ENCODE measurements at places on chromosomes 12 and 14.

- DNase-seq: no peak
Observed at GRCh38 chr12:109930028-109930800, 30.1 kb downstream of the TCHP start.

- DNase-seq: no peak
Observed at GRCh38 chr12:32249777-32250176, 143.1 kb downstream of the BICD1 start.

- no peak for DNase-seq
Observed at GRCh38 chr12:123055281-123055766, 74.8 kb downstream of the ARL6IP4 start.

- DNase-seq: no peak
Observed at GRCh38 chr14:29649170-29649569, 278.5 kb downstream of the PRKD1 start.

GRCh38 chr12:22481547-22482104 is 62.7 kb downstream of the C2CD5 start:
- DNase-seq: no peak

DNA sequence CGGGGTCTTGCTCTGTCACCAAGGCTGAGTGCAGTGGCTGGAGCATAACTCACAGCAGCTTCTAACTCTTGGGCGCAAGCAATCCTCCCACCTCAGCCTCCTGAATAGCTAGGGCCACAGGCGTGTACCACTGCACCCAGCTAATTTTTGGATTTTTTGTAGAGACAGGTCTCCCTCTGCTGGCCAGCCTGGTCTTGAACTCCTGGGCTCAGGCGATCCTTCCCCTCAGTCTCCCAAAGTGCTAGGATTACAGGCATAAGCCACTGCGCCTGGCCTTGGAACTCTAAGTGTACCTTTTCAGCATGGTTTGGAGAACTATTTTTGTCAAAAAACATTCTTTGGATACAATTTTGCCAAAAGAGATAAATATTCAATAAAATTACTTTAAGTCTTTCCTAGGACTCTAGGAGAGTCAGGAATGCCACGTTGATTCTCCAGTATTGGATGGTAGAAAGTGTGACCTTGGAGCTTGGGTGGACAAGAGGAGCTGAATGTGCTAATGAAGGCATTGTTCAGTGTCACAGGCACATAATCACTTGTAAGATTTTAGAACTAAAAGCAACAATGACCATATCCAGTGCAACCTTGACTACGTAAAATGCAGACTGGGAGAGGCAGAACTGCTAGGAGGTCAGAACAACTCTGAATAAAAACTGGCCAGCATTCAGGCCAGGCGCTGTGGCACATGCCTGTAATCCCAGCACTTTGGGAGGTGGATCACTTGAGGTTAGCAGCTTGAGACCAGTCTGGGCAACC is 2.8 kb downstream of the SRSF9 start:
- DNase-seq: no peak

GRCh38 chr12:107801150-107801549 is 26.6 kb downstream of the ASCL4 start:
- no peak for DNase-seq

- DNase-seq: no peak
Observed at GRCh38 chr12:115973066-115973465, 304.4 kb downstream of the MED13L start.

DNA sequence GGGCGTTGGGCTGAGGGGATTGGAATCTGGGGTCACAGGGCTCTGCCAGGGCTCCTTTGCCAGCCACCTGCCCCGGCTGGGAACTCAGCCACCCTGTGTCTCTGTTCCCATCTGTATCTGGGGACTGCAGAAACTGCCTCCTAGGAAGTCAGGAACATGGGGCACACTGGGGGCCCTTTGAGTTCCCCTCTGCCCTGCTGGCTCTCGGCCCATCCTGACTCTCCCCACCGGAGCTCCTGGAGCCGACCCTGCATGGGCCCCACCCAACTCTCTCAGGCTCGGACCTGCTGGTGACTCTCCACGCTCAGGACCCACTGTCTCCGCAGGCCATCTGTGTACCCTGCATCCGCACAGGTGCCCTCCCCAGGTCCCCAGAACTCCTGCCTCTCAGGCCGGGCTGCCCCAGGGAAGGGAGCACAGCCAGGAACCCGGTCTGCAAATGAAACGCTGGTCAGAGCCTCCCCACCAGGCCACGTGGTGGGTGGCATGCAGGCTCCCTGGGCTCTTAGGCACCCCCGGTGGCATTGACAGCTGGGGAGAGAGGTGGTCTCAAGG is 82.8 kb downstream of the KIF26A start:
- DNase-seq: no peak

GRCh38 chr12:113766879-113767878 is 198.9 kb downstream of the RBM19 start:
- DNase-seq: peak; percentile 91

GRCh38 chr12:131442337-131442918 is 268.5 kb upstream of the SFSWAP start:
- no peak for DNase-seq

GRCh38 chr12:45613296-45613695 is 116.2 kb upstream of the ARID2 start:
- DNase-seq: no peak

- peak; percentile 95 for DNase-seq
Observed at GRCh38 chr12:1804545-1805332, 15.6 kb upstream of the LRTM2 start.

DNA sequence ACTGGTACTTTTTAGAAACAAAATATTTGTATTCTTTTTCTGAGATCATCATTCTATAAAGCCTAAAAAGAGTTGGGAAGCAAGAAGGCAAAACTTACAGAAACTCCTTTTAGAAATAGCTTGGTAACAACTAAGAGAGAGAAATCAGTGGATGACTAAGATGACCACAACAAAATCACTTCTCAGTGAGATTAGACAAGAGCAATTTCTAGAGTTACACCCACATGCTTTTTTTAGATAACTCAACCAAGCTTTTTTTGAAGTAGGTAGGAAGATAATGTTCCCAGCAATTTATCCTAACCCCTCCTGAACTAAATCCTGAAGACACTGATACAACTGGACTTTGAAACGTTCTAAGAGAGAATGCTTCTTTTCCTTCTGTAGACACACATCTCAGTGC is 576.4 kb downstream of the SLC6A15 start:
- no peak for DNase-seq

DNA sequence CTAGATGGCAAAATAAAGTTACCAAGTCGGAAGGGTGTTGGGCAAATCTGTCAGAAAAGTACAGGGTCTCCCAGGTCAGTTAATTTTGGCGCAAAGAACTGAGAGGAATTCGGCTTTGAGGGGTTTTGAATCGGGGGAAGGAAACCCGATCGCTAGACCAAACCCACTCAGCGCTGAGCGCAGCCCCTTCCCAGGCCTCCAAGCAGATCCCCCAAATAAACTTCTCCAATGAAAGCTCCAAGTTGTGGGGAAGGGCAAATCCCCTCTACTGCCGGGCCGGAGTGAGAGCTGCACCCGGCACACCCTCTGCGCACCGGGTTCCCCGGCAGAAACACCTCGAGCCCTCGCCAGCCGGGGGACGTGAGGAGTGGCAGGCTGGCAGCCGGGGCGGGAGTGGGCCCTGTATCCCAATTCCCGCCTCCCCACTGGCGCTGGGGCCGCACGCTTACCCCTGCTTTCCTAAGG is 441 bp downstream of the E2F7 start:
- no peak for DNase-seq

GRCh38 chr12:98572010-98572409 is 21.5 kb upstream of the SLC25A3 start:
- DNase-seq: peak; percentile 19

DNA sequence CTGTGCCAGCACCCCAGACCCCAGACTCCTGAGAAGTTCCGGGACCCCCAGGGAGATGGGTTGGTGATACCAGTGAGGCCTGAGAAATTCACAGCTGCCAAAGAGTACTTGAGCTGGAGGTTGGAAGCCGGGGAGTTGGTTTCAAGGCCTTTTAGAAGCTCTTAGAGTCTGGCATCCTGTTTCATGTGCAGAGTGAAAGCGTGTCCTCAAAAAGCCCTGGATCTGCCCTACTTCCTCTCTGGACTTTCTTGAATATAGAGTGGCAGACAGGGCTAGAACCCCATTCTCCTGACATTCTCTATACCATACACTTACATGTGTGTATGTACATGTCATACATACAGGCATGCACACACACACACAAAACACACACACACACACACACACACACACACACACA is 31.3 kb upstream of the PPM1A start:
- DNase-seq: no peak

- DNase-seq: no peak
Observed at GRCh38 chr12:68190301-68190700, 30.8 kb upstream of the IFNG start.

GRCh38 chr12:62192903-62193250 is 67.3 kb upstream of the USP15 start:
- no peak for DNase-seq

- no peak for DNase-seq
Observed at GRCh38 chr12:47868041-47868440, 36.8 kb downstream of the VDR start.

GRCh38 chr12:59657266-59657665 is 61.4 kb downstream of the SLC16A7 start:
- DNase-seq: no peak

- no peak for DNase-seq
Observed at GRCh38 chr14:82126006-82126405, 592.4 kb upstream of the SEL1L start.

GRCh38 chr14:81312289-81312876 is 87.7 kb downstream of the STON2 start:
- DNase-seq: no peak

GRCh38 chr14:51442513-51443175 is 202.6 kb downstream of the TMX1 start:
- DNase-seq: peak; percentile 82

GRCh38 chr12:131829791-131830334 is 1.7 kb downstream of the MMP17 start:
- DNase-seq: no peak

DNA sequence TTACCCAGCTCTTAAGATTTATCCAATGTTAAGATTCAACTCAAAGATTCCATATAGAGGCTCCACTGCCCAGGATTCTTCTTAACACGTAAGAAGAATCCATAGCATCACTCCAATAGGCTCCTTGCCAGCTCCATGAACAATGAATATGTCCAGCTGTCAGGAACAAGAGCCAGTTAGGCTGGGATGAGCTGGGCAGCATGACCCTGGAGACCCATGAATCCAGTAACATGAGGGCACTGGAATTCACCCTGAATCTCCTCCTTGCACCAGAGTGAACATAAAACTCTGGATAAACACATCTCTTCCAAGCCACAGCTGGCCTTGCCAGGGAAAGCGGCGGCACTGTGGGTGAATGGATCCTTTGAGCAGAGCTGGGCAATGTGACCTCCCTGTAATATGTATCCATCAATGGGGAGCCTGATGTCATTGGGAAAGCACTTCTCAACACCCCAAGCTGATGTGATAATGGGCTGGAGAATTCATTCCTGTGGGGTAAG is 24.4 kb upstream of the TC2N start:
- DNase-seq: no peak

DNA sequence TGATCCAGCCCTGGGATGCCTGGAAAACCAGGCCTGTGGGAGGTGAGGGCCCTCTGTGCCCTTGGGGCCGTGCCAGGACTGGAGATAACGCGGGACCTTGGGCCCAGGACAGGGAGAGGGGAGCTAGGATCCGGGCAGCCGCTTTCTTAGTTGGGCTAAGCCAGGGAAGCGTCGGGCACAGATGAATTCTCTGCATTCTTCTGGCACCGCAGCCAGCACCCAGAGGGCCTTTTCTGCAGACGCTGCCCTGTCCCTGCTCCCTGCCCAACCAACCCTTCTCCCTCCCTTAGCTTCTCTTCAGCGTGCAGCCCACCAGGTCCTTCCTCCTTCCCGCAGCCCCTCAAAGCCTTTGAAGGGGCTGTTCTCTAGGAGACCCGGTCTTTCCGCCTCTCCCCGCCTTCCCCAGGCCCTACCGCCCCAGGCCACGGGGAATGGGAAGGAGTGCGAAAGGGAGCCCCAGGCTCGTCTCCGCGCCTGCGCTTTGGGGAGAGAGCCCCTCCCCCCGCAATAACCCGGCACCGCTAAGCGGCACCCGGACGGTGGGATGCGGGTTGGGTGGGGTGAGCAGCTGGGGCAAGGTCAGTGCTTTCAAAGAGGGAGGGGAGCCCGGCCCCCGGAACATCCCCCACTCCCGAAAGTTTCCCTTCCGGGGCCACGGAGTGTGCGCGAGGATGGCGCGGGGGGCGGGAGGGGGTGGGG is 663 bp downstream of the NCKAP5L start:
- peak; percentile 89 for DNase-seq

DNA sequence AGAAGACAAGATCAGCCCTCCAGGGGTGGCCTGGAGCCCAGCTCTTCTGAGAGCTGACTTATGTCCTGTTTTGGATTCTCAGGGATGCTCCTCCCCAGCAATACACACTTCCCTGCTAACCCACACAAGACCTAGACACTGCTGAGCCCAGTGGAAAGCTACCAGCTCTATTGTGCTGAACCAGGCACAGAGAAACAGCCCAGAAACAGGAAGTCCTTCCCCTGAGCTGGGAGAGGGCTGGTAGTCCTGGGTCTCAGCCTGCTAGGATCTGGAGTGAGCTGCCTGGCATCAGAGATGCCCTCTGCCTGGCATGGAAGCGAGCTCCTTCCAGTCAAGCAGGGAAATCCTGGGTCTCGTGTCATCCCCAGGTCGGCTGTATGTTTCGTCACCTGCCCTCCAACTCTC is 1.2 kb upstream of the LAG3 start:
- no peak for DNase-seq

- no peak for DNase-seq
Observed at GRCh38 chr14:67133595-67134441, 55.4 kb upstream of the GARIN2 start.

- no peak for DNase-seq
Observed at GRCh38 chr12:127830065-127830460, 436.9 kb upstream of the TMEM132C start.

DNA sequence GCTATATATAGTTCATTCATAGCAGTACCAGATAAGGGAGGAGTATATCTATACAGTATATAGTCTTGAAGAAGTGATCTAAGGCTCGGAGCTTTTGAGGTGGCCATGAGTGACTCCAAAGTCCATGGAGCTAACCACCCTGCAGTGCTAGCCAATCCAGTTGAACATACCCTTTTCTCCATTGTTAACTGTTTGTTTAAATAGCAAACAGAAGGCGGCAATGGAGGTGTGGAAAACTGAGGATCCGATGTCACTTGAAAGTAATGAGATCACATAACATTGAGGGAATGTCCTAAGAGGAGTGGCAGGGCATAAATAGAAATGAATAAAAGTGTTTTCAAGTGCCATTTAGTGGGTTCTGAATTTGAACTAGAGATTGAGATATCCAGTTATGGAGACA is 12.4 kb upstream of the SNAPC1 start:
- no peak for DNase-seq

- no peak for DNase-seq
Observed at GRCh38 chr12:92426332-92426731, 276.5 kb upstream of the PLEKHG7 start.

GRCh38 chr12:106315523-106315922 is 13.0 kb downstream of the TCP11L2 start:
- DNase-seq: no peak
